ENCODE measurements at places on chromosomes 12 and 14.

DNA sequence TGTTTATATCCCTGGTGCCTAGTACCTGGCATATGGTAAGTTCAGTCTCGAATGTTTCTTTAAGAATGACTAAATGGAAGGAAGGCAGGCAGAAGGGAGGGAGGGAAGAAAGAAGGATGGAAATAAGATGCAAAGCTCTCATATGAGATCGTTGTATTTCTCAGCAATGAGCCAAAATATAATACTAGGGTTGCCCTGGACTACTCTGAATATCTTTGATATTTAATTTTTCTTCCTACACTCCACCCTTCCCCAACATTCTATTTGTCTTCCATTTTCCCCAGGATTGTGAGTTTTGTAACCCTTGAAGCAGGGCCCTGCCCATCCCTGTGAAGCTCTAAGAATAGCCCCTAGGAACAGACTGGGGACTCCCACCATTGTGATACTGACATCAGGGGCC is 43.9 kb downstream of the GUCY2C start:
- no peak for DNase-seq

- DNase-seq, result no peak
Measured at GRCh38 chr14:72754949-72755348, 139.0 kb downstream of the DPF3 start.

- no peak for DNase-seq
Measured at GRCh38 chr12:92859650-92860386, 69.3 kb downstream of the EEA1 start.

DNA sequence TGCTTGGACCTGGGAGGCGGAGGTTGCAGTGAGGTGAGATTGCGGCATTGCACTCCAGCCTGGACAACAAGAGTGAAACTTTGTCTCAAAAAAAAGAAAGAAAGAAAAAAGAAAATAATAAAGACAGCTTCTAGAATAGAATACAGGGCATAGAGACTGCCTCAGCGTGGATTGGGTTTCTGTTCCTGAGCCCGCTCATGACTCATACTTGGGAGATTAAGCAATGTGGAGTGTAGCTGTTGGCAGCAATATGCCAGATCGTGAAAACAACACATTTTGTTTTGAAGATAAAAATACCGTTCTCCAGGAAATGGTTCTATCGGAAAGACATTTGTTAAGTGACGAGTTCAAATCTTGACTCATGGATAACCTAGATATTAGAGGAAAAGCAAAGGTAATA is 67.2 kb downstream of the GLT1D1 start:
- DNase-seq, result no peak

DNA sequence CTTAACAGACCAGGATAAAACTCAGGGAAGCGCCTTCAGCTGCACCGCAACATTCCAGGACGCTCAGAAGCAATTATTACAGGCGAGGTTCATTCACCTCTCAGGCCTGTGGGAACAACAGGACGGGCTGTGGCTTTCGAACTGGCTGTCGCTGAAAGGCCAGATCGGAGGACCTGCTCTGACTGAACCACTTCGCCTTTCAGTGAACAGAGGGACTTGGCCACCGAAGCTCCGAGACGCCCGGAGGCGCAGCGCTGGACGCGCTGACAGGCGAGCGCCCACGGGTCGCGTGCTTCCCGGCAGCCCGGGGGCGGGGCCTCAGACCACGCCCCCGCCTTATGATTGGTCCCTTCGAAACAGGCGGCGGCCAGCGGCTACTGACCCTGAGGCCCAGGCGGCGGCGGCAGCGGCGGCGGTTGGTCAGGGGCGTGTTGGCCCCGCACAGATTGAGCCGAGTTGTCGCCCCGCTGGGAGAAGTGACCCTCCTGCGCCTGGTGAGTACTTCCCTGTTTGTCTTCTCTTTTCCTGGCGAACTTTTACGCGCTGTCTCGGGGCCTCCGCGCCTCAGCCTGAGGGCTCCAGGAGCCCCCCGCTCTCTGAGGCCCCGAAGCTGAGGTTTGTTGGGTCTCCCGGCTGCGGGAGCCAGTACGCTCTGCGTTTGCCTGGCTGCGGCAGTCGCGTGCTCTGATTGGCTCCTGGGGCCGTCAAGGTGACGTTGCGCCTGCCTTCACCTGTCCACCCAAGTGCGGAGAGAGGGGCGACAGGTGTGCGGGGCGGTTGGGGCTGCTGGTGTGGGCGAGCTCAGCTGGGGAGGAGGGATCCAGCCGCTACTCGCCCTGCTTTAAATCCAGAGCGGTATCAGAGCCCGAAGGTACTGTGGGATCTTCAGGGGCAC is at the start of gene GAS2L3:
Gene GAS2L3 (plus strand): TSS at position 393 of the 895 bp plus-strand sequence. CDS start 21,221 bp downstream, outside the sequence.
- peak; percentile 20 for DNase-seq

DNA sequence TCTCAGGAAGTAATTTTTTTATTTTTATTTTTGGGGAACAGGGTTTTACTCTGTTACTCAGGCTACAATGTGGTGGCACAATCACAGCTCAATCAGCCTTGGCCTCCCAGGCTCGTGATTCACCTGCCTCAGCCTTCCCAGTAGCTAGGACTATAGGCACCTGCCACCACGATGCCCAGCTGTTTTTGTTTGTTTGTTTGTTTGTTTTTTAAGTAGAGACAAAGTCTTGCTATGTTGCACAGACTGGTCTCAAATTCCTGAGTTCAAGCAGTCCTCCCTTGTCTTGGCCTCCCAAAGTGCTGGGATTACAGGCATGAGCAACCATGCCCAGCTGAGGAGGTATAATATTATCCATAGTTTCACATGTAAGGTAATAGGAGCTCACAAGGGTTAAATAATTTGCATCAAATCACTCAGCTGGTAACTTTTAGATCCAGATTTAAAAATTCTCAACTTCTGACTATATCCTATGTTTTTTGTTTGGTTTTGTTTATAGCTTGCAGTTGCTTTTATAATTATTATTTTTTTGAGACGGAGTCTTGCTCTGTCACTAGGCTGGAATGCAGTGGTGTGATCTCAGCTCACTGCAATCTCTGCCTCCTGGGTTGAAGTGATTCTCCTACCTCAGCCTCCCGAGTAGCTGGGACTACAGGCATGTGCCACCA is 629.3 kb downstream of the DIO2 start:
- no peak for DNase-seq

GRCh38 chr14:36020120-36021029 is 156.1 kb downstream of the PTCSC3 start:
- no peak for DNase-seq

Data from activated naive CD8-positive, alpha-beta T cell treated with anti-CD3 and anti-CD28 coated beads, Interleukin-2, amount 50 U/mL, for 16 hours (primary cell).